ENCODE measurements at places on chromosomes 12 and 14. TPM values are rescaled to one million over a fixed set of nuclear protein-coding genes. Genes with fewer than 3 reads are reported as not detected.
A peak's percentile ranks its signal among the peaks of the same experiment; 100 is the strongest.

- no peaks in the 10 kb centered on the region for H3K36me3 ChIP-seq
- H3K4me1 ChIP-seq, result no peaks in the 10 kb centered on the region
- no peak for DNase-seq
- H3K27me3 ChIP-seq, result no peaks in the 10 kb centered on the region
Observed at GRCh38 chr12:102498471-102498870, 18.1 kb upstream of the IGF1 start.

- H3K4me3 ChIP-seq, result no peak overlapping the region
- H3K27ac ChIP-seq, result peak overlapping the region; percentile 21
- H3K36me3 ChIP-seq, result no peaks in the 10 kb centered on the region
Observed at GRCh38 chr12:53616950-53617349, 9.2 kb downstream of the ATF7 start.

GRCh38 chr12:110888256-110888991 is 32.0 kb downstream of the MYL2 start:
- H3K4me3 ChIP-seq, result no peak overlapping the region
- H3K27ac ChIP-seq, result no peak overlapping the region
- peaks cover 3% of the 10 kb centered on the region for H3K27me3 ChIP-seq
- DNase-seq, result no peak
- peaks cover 5% of the 10 kb centered on the region for H3K4me1 ChIP-seq
- H3K36me3 ChIP-seq, result no peaks in the 10 kb centered on the region

DNA sequence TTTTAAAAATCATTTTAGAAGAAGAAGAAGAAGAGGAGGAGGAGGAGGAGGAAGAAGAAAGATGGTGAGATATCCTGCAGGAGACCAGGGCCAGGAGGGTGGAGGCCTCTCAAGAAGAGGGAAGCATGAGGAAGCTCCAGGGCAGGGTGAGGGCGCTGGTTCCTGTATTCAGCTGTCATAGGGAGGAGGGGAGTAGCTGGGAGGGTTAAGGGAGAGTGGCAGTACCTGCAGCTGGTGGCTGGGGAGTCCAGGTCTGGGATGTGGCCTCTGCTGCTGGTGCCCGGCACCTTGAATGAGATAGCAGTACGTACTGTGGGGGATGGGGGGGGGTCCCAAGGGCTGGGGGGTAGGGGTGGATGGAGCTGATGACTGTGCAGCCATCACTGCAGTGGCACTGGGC is 9.8 kb downstream of the RBP5 start:
- no peak overlapping the region for H3K4me3 ChIP-seq
- DNase-seq, result no peak
- H3K36me3 ChIP-seq, result no peaks in the 10 kb centered on the region

DNA sequence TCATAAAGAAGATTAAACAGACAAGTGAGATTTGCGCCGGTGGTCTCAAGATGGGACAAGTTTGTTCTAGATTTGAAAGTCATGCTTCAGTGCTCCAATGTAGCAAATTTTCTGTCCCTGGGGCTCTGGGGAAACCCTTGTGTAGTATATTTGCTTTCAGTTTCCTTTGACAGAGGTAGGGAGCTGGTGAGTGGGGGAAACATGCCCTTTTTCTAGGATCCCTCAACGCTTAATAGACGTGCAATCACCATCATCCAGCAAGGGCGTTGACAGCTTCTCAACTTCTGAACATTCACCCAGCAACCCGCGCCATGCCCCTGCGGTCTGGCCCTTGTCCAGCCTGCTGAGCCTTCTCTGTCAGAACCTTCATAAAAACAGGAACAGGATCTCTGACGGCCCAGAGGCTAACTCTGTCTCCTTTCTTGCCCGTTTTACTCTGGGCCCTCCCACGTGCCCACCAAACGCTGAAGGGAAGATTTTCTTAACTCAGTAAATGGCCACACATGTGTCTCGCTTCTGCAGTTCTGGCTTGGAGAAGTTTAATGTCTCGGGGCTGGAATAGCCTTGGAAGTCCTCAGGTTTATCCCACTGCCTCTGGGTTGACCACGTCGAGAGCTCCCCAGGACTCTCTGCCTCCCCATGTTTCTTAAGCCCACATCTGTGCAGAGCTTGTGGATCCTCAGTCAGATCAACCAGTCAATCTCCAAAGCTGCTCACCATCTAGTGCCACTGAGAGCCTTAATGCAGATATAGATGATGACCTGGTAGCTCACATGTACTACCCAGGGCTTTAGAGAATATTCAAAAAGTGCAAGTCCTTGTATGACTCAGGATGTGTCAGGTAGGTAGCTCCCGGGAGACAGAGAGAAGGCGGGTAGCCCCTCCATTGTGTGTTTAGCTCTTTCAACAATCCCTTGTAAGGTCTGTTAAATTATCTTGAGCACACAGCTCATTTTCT is 58.1 kb upstream of the CCND2 start:
- H3K27me3 ChIP-seq, result no peaks in the 10 kb centered on the region
- H3K4me3 ChIP-seq, result no peak overlapping the region
- H3K4me1 ChIP-seq, result no peaks in the 10 kb centered on the region
- H3K27ac ChIP-seq, result no peak overlapping the region

DNA sequence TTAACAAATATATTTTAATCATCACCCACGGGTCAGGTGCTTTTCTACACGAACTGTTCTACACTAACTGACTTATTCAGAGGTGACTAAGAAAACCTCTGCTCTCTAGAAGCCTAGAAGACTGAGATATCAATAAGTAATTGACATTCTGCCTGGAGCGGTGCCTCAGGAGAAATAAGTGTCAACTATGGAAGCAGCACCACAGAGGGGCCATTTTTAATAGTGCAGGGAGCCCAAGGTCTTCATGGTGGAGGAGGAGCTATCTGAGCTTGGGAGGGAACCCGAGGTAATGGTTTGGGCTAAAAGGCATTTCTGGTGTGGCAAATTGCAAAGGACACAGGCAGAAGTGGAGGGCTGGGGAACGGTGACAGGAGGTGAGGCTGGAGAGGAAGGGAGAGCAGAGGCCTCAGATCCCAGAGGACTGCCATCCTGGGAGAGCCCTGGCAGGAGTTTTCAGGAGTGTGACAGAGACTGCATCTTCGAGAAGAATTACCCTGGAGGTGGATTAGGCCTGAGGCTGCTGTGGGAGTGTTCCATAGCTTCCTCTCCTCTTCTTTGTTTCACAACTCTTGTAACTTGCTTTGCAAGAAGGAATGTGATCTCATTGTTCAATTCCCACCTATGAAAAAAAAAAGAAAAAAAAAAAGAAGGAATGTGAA is 123.1 kb downstream of the NPAS3 start:
- H3K4me1 ChIP-seq, result no peaks in the 10 kb centered on the region
- no peak overlapping the region for H3K4me3 ChIP-seq
- H3K36me3 ChIP-seq, result no peaks in the 10 kb centered on the region
- H3K27me3 ChIP-seq, result no peaks in the 10 kb centered on the region

DNA sequence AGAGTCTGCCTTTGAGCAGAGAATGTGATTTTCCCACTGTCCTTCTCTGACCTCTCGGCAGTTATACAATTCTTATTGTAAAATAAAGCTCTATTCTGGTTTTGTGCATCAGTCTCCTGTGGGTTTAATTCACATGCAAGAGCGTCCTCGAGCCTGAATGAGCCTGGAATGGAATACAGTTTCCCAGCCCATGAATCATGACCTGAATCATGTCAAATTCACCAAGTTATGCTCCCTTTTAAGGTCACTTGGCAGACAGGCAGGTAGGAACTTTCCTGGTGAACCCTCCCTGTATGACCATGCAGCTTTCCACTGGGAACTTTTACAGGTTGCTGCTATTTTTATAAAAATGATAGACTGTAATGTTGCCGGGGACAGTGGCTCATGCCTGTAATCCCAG is 41.7 kb downstream of the BICD1 start:
- H3K4me3 ChIP-seq, result no peak overlapping the region
- no peak for DNase-seq
- H3K27me3 ChIP-seq, result no peaks in the 10 kb centered on the region
- H3K4me1 ChIP-seq, result no peaks in the 10 kb centered on the region

- no peaks in the 10 kb centered on the region for H3K36me3 ChIP-seq
- peaks cover 7% of the 10 kb centered on the region for H3K4me1 ChIP-seq
- H3K4me3 ChIP-seq, result no peak overlapping the region
Observed at GRCh38 chr12:46958053-46958452, 121.4 kb upstream of the PCED1B start.

DNA sequence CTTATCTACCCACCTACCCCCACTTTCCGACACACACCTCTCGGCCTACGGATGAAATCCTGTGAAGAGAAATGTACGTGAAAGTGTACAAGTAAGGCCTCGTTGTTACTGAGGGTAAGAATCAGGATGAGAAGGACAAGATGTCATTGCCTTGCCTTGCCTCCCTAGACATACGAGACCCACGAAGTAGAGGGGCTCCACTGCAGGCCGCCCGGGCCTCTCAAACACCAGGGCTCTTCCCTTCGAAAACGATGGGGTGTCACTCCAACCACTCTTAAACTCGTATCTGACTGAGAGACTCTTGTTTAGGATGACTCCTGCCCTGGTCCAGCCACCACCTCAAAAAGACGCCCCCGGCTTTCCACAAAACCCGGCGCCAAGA is 498 bp downstream of the RACGAP1 start:
- H3K27me3 ChIP-seq, result peaks cover 17% of the 10 kb centered on the region
- peak; percentile 23 for DNase-seq
- H3K4me1 ChIP-seq, result peaks cover 10% of the 10 kb centered on the region
- H3K4me3 ChIP-seq, result peak overlapping the region; percentile 40

GRCh38 chr12:67419810-67420209 is 150.7 kb downstream of the CAND1 start:
- DNase-seq, result no peak
- no peak overlapping the region for H3K4me3 ChIP-seq
- H3K27ac ChIP-seq, result no peak overlapping the region
- H3K4me1 ChIP-seq, result no peaks in the 10 kb centered on the region

DNA sequence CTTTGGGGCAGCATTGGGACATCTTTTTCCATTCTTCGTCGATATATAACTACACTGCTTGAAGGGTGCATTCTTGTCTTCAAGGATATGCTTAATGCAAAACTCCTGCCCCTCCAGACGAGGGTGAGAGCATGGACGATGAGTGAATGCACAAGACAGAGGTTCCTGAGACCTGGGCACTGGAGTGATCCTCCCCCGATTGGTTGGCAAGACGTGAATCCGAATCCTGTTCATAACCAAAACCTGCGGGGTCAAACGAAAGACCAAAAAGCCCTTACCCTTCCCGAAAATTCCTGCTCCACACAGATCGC is 684 bp downstream of the KANSL2 start:
- no peak for DNase-seq
- H3K4me1 ChIP-seq, result peaks cover 30% of the 10 kb centered on the region
- H3K36me3 ChIP-seq, result peaks cover 6% of the 10 kb centered on the region
- peak overlapping the region; percentile 33 for H3K4me3 ChIP-seq
- H3K27ac ChIP-seq, result peak overlapping the region; percentile 66

DNA sequence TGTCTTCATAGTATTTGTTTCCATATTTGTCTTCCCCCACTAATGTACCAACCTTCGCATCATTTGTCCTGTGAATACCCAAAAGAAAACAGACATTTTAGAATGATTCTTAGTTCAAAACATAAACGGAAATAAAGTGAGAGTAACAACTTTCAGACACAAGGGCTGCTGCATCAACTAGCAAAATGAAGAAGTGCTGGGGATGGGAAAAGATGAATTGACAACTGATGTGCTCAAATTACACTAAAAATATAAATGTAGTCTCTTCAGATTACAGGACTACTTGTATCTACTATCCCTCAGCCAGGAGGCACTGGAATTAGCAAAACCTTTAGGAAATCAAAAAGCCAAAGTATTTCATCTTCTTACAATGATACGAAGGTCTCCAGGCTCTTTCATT is 743 bp downstream of the NDUFA12 start:
- peak overlapping the region; percentile 80 for H3K27ac ChIP-seq
- peaks cover 6% of the 10 kb centered on the region for H3K4me1 ChIP-seq
- no peaks in the 10 kb centered on the region for H3K27me3 ChIP-seq
- no peak for DNase-seq

DNA sequence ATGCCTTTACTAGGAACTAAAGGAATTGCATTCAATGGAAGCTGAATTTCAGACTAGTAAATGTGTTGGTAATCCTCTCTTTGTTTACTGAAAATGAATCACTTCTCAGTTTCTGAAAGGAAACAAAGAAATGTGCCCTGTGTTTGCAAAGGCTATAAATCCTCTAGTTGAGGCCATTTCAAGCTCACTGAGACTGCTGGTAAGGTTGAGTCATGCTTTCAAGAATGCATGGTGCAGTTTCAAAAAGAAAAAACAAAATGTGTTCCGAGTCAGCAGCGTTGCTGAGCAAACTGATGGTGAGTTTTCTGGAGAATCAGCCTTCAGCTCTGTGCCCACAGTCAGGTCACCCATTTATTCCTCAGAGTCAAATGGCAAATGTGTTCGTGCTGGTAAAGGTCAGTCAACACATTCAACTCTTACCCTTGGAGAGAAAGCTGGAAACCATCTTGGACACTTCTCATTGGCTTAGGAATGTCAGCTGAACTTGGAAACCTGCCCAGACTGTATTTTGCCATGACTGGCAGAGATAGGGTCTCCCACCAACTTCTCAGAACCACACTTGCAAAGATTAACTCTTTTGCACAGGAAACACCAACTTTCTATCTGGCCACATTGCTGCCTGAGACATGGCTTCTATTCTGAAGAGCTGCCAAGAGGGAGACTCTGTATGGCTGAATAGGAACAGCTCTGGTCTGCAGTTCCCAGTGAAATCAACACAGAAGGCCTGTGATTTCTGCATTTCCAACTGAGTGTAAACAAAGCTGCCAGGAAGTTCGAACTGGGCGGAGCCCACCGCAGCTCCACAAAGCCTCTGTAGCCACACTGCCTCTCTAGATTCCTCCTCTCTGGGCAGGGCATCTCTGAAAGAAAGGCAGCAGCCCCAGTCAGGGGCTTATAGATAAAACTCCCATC is 484.4 kb downstream of the ATP23 start:
- no peaks in the 10 kb centered on the region for H3K36me3 ChIP-seq
- H3K4me3 ChIP-seq, result no peak overlapping the region
- DNase-seq, result peak; percentile 95

DNA sequence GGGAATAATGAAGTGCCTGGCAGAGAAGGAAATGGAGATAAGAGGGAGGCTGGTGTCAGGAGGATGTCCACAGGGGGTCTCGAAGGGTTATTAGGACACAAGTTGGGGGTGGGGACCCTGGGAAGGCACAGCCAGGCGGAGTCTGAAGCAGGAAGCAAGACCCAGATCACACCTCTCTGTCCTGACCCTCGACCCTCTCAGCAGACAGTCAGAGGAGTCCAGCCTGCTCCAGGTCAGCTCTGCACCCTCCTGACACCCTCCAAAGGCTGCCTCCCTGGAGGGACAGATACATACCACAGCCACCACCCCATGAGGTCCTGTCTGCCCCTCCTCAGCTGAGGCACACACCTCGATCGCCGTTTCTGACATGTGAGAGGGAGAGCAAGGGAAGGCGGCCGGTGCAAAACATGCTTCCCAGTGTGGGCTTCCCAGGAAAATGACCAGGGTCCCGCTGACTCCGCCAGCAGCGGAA is 9.0 kb downstream of the BCL11B start:
- peaks cover 31% of the 10 kb centered on the region for H3K27me3 ChIP-seq
- H3K27ac ChIP-seq, result no peak overlapping the region
- DNase-seq, result no peak

- H3K36me3 ChIP-seq, result no peaks in the 10 kb centered on the region
- peaks cover 41% of the 10 kb centered on the region for H3K4me1 ChIP-seq
- H3K4me3 ChIP-seq, result peak within 1 kb of the TSS; percentile 6
- peak; percentile 62 for DNase-seq
- H3K27ac ChIP-seq, result peak within 1 kb of the TSS; percentile 89
- H3K27me3 ChIP-seq, result no peaks in the 10 kb centered on the region
Observed at GRCh38 chr12:51887476-51888315, at the start of gene ANKRD33. ANKRD33 (plus strand) TSS chr12:51888103; CDS start chr12:51888187, 84 bp downstream.

DAD1 gene
- total RNA-seq, result 304 TPM

RIMBP2 gene
- not detected for total RNA-seq

AQP2 gene
- not detected for total RNA-seq

All from endothelial cell of umbilical vein (primary cell).